ENCODE measurements at places on chromosomes 7 and 10. TPM values are rescaled to one million over a fixed set of nuclear protein-coding genes. Genes with fewer than 3 reads are reported as not detected.

DNA sequence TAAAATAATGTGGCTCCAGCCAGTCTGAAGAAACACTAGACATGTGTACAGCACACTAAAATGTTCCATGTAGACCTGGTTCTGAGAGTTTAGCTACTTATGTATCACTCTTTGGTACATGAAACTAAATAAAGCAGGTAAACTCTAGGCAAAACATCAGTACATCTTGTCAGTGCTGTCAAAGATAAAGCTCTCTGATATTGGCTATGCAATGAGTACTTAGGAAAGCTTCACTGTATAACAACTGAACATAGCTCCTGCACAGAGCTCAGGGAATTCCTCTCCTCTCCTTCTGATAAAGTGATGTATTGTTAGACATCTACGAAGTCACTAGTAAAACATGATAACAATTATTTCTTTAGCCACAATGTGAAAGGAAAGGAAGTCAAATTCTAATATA is 3.5 kb downstream of the LRRN3 start:
- peaks cover 62% of the 10 kb centered on the region for H3K36me3 ChIP-seq
- H3K27ac ChIP-seq = peak overlapping the region; percentile 91
- no peaks in the 10 kb centered on the region for H3K27me3 ChIP-seq
- peaks cover 52% of the 10 kb centered on the region for H3K4me1 ChIP-seq

GRCh38 chr7:80879849-80880248 is 39.0 kb downstream of the SEMA3C start:
- no peaks in the 10 kb centered on the region for H3K36me3 ChIP-seq
- H3K4me1 ChIP-seq = no peaks in the 10 kb centered on the region
- H3K4me3 ChIP-seq = no peak overlapping the region

DNA sequence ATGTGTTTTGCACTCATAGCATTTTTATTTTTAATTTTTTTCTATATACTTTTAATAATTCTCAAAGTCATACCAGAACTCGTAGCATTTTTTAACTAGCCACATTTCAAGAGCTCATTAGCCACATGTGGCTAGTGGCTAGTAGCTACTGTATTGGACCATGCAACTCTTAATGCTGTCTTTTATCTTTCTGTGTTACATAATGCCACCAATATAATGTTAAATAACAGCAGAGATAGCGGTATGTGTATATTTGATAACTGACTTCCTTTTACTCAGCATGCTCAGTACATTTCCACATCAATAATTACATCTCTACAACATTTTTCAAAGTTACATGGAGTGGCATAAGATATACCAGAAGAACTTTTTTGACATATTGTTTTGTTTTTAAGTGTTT is 91.4 kb downstream of the CDK13 start:
- DNase-seq = no peak
- peaks cover 9% of the 10 kb centered on the region for H3K4me1 ChIP-seq
- H3K27me3 ChIP-seq = no peaks in the 10 kb centered on the region
- no peak overlapping the region for H3K27ac ChIP-seq

- H3K27me3 ChIP-seq = peaks cover 94% of the 10 kb centered on the region
- H3K27ac ChIP-seq = no peak overlapping the region
- H3K4me3 ChIP-seq = no peak overlapping the region
Observed at GRCh38 chr7:27101171-27101956, 1.1 kb downstream of the HOXA2 start.

GRCh38 chr7:33354201-33354600 is 224.8 kb downstream of the BBS9 start:
- no peaks in the 10 kb centered on the region for H3K27me3 ChIP-seq
- H3K4me1 ChIP-seq = no peaks in the 10 kb centered on the region
- no peak overlapping the region for H3K27ac ChIP-seq
- H3K36me3 ChIP-seq = peaks cover 2% of the 10 kb centered on the region

DNA sequence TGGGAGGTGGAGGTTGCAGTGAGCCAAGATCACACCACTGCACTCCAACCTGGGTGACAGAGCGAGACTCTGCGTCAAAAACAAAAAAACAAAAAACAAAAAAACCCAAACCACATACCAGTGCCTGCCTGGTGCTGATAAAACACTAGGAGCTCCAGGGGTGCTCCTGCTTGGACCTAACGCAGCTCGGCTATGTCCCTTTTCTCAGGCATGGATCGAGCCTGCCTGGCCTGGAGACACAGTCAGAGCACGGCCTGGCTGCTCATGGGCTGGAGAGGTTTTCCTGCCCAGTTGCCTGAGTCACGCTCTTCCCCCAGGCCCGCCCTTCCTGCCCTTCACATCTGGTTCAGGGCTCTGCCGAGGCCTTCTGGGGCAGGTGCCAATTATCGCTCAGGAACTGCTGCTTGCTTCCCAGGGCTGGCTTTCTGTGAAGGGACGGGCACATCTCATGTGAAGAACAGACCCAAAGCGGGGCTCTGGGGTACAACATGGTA is 12.6 kb upstream of the NPFFR1 start:
- peaks cover 3% of the 10 kb centered on the region for H3K4me1 ChIP-seq
- no peaks in the 10 kb centered on the region for H3K36me3 ChIP-seq
- H3K27me3 ChIP-seq = no peaks in the 10 kb centered on the region
- H3K27ac ChIP-seq = no peak overlapping the region

DNA sequence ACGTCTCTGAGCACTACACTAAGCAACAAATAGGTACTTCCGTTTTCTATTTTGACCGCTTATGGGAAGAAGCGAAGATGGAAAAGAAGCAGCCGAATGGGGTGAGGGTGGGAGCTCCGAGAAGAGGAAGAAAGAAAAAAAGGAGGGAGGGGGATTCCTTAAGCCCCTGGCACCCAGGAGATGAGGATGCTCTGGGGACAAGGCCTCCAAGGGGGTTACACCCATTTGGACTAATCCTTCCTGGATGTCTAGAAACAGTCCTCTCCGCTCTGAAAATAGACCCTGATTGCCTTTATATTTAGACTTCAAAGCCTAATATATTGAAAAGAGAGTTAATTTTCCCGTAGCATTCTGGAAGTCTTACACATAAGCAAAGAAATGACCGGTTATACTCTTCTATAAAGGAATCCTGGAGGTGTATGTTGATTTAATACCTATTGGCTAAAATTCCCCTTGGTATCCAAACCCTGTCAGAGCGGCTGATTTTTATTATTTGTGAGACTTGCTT is 676 bp upstream of the HTR7 start:
- no peak overlapping the region for H3K27ac ChIP-seq
- H3K4me1 ChIP-seq = peaks cover 7% of the 10 kb centered on the region
- H3K36me3 ChIP-seq = no peaks in the 10 kb centered on the region
- H3K4me3 ChIP-seq = peak overlapping the region; percentile 71
- peaks cover 77% of the 10 kb centered on the region for H3K27me3 ChIP-seq

DNA sequence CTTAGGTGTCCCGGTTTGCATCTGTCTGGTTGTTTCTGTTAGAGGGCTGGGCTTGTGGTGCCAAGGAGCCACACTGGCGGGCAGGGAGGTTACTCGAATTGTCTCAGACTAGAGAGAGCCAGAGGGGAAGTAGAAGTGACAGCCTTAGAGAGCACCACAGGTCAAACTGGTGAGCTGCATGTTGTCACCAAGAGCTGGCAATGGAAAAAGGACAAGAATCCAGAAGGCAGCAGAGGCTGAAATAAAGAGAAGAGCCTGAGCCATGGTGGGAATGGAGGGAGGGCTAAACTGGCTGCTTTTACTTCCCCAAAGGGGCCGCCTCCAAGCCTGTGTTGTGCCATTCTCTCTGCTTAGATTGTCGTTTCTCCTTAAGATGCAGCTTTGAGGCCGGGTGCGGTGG is 31.1 kb upstream of the RHBDD2 start:
- H3K4me1 ChIP-seq = peaks cover 7% of the 10 kb centered on the region
- H3K27ac ChIP-seq = no peak overlapping the region
- no peak for DNase-seq
- no peak overlapping the region for H3K4me3 ChIP-seq
- H3K36me3 ChIP-seq = no peaks in the 10 kb centered on the region

DNA sequence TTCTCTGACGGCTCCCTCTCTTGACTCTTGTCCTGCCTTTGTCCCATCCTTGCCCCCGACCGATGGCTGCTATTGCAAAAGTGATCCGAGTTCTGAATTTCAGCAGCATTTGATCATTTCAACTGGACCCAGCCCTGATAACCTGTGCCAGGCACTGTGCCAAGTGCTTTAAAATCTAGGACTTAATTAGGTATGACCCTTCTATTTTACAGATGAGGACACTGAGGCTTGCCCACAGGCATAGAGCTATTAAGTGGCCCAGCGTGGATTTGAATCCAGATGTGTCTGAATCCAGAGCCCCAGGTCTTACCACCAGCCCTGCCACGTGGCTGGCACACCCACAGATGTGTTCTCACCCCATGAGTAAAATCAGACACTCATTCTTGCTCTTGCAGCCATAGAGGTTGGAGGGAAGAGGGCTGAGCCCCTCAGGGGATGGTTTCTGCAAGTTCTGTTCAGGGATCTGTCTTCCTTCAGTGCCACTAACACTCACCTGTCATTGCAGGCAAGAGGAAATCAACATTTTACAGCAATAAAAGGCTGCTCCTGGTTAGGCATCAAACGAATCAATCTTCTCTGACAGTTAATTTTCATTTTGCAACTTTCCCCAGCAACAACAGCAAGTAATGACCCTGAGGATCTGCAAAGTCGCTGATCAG is 101.2 kb downstream of the GRID1 start:
- H3K27me3 ChIP-seq = peaks cover 29% of the 10 kb centered on the region
- H3K4me1 ChIP-seq = peaks cover 3% of the 10 kb centered on the region
- no peak for DNase-seq
- H3K36me3 ChIP-seq = no peaks in the 10 kb centered on the region

- H3K36me3 ChIP-seq = peaks cover 17% of the 10 kb centered on the region
- DNase-seq = peak; percentile 83
- H3K27me3 ChIP-seq = no peaks in the 10 kb centered on the region
- H3K4me3 ChIP-seq = peak overlapping the region; percentile 84
Observed at GRCh38 chr10:91163869-91164474, 56.5 kb upstream of the PCGF5 start.

- H3K4me3 ChIP-seq = peak overlapping the region; percentile 26
- peaks cover 12% of the 10 kb centered on the region for H3K4me1 ChIP-seq
- peaks cover 3% of the 10 kb centered on the region for H3K36me3 ChIP-seq
- H3K27me3 ChIP-seq = peaks cover 19% of the 10 kb centered on the region
- DNase-seq = no peak
Observed at GRCh38 chr7:149321978-149322541, 60.1 kb downstream of the ZNF783 start.

GRCh38 chr7:22997871-22998518 is 15.9 kb downstream of the HYCC1 start:
- H3K36me3 ChIP-seq = peaks cover 18% of the 10 kb centered on the region

- no peak for DNase-seq
- H3K27me3 ChIP-seq = no peaks in the 10 kb centered on the region
- H3K4me3 ChIP-seq = no peak overlapping the region
Observed at GRCh38 chr7:54725255-54725654, 33.8 kb downstream of the SEC61G start.

GRCh38 chr7:18401757-18402156 is 93.8 kb upstream of the HDAC9 start:
- H3K27me3 ChIP-seq = no peaks in the 10 kb centered on the region
- H3K4me1 ChIP-seq = no peaks in the 10 kb centered on the region
- H3K4me3 ChIP-seq = no peak overlapping the region
- H3K36me3 ChIP-seq = no peaks in the 10 kb centered on the region

- DNase-seq = no peak
- H3K4me1 ChIP-seq = no peaks in the 10 kb centered on the region
- H3K4me3 ChIP-seq = no peak overlapping the region
- H3K27ac ChIP-seq = no peak overlapping the region
- H3K36me3 ChIP-seq = no peaks in the 10 kb centered on the region
Observed at GRCh38 chr7:47806701-47807103, 141.6 kb downstream of the PKD1L1 start.

DNA sequence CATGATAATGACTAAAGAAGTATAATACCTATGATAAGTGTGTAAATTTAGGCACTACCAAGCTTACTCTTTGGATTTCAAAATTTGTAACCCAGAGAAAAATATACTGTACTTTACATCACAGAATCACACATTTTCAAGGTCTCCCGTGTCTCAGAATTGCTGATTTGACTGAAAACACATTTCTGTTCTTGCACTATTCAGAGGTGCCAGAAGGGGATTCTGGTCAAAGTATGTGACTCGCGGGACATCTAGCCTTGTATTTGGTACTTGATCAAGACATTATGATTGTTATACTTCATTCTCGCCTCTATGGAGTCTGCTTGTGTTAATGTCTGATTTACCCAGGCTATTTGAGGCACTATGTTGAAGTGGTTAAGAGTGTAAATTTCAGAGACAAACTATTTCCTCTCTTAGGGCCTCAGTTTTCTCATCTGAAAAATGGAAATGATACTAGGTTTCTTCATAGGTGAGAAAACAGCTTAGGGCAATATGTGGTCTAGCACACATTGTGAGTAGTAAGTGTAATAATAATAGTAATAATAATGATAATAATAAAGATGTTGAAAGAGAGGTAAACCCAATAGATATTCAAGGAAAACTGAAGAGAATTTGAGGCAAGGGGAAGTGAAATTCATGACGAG is 320.4 kb downstream of the RNLS start:
- no peaks in the 10 kb centered on the region for H3K36me3 ChIP-seq
- H3K27ac ChIP-seq = no peak overlapping the region
- no peaks in the 10 kb centered on the region for H3K27me3 ChIP-seq
- peaks cover 12% of the 10 kb centered on the region for H3K4me1 ChIP-seq
- DNase-seq = no peak

DNA sequence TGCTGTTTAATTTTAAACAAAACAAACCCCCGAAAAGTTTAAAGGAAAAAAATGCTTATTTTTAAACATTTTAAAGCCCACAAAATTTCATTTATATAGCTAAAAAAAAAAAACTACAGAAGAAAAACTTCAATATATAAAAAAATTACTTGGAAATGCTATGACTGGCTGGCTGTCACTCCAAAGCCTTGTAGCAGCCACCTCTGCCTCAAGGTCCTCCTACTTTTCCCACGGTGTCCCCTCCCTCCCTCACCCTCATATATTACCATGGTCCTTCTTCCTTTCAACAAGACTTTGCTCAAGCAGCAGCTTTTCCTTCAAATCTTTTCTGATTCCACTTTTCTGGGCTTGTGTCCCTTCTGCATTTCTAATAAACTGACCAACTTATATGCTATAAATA is 122.0 kb downstream of the TPK1 start:
- DNase-seq = no peak
- no peak overlapping the region for H3K4me3 ChIP-seq
- peaks cover 12% of the 10 kb centered on the region for H3K4me1 ChIP-seq
- H3K36me3 ChIP-seq = peaks cover 17% of the 10 kb centered on the region
- H3K27me3 ChIP-seq = no peaks in the 10 kb centered on the region
- no peak overlapping the region for H3K27ac ChIP-seq

DNA sequence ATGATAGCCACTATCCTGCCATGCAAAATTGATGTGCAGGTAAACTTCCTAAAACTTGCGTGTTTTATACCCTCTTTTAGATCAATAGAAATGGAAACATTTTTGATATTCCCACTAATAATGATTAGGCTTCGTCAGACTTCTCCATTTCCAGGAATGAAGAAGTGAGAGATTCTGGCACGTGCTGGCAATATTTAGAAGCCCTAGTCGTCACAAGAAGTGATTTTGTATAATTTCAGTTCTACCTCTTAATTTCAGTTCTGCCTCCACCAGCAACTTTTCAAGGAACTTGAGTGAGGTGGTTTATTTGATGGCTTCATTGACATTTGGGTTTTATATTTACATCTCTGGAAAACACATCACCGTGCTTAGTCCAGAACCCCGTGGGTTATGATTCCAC is 61.9 kb downstream of the MRC1 start:
- no peak overlapping the region for H3K27ac ChIP-seq
- H3K4me3 ChIP-seq = no peak overlapping the region
- peaks cover 4% of the 10 kb centered on the region for H3K27me3 ChIP-seq
- no peaks in the 10 kb centered on the region for H3K36me3 ChIP-seq
- no peak for DNase-seq
- H3K4me1 ChIP-seq = no peaks in the 10 kb centered on the region

The NEUROG3 gene
- 0.20 TPM for total RNA-seq

The TMEM139 gene
- total RNA-seq = 2.7 TPM

The MCM10 gene
- total RNA-seq = 91.2 TPM

The FAM25C gene
- total RNA-seq = not detected

The NPY gene
- total RNA-seq = not detected

The SPDYE5 gene
- total RNA-seq = not detected

The ZPBP gene
- not detected for total RNA-seq

The PON3 gene
- not detected for total RNA-seq

The PTPRZ1 gene
- not detected for total RNA-seq

The NUTM2A gene
- 0.66 TPM for total RNA-seq

The ZNF37A gene
- 19.2 TPM for total RNA-seq
